HT1080 (cell line): ENCODE measurements at places on chromosomes 4 and X.

- DNase-seq, result peak; percentile 40
Measured at GRCh38 chr4:76745240-76745639, 152.7 kb downstream of the SOWAHB start.

DNA sequence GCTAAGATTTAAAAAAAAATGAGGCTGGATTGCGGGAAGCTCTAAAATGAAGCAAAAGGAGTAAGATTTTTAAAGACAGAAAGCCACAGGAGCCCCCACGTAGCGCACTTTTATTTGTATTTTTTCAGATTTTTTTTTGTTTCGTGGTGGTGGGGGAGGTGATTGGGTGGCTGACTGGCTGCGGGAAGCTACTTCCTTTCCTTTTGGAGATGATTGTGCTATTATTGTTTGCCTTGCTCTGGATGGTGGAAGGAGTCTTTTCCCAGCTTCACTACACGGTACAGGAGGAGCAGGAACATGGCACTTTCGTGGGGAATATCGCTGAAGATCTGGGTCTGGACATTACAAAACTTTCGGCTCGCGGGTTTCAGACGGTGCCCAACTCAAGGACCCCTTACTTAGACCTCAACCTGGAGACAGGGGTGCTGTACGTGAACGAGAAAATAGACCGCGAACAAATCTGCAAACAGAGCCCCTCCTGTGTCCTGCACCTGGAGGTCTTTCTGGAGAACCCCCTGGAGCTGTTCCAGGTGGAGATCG is 908 bp downstream of the PCDH10 start:
- no peak for DNase-seq

- DNase-seq, result peak; percentile 39
Measured at GRCh38 chrX:12563121-12563520, 228.1 kb upstream of the PRPS2 start.

- no peak for DNase-seq
Measured at GRCh38 chrX:115547448-115547847, 13.5 kb upstream of the PLS3 start.

DNA sequence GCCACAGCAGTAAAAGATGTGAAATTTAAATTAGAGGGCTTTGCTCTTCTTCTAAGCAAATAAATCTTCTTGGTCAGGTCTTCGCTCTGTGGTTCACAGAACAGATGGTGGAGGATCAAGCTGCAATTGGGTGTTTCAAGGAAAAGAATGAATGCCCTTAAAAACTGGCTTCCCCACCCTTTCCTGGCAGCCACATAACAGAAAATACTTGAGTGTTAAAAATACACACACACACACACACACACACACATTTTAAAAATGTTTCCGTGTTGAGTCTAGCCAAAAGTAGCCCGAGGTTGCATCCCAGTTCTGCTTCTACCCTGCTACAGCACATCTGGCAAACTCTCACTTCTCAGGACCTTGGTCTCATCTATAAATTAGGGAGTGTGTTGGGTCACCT is 56.7 kb upstream of the FGFBP2 start:
- no peak for DNase-seq

GRCh38 chrX:103878466-103879122 is 46.5 kb upstream of the RAB9B start:
- peak; percentile 79 for DNase-seq

DNA sequence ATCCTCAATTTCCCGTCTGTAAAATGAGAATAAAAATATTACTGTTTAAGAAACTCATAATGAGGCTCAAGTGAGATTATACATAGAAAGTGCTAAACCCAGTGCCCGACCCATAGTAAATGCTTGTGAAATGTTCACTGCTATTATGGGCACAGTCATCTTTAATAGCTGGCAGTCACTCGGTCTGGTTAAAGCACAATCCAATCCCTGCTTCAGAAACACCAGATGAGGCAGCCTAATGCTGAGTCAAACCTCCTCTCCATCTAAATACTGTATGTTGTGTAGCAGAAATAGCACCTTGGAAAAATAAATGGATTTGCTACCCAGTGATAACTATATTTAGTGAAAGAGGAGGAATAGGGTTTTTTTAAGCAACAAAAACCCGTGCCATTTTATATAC is 14.5 kb downstream of the EVC2 start:
- DNase-seq, result no peak

- no peak for DNase-seq
Measured at GRCh38 chr4:152148057-152148456, 387.2 kb upstream of the GATB start.

DNA sequence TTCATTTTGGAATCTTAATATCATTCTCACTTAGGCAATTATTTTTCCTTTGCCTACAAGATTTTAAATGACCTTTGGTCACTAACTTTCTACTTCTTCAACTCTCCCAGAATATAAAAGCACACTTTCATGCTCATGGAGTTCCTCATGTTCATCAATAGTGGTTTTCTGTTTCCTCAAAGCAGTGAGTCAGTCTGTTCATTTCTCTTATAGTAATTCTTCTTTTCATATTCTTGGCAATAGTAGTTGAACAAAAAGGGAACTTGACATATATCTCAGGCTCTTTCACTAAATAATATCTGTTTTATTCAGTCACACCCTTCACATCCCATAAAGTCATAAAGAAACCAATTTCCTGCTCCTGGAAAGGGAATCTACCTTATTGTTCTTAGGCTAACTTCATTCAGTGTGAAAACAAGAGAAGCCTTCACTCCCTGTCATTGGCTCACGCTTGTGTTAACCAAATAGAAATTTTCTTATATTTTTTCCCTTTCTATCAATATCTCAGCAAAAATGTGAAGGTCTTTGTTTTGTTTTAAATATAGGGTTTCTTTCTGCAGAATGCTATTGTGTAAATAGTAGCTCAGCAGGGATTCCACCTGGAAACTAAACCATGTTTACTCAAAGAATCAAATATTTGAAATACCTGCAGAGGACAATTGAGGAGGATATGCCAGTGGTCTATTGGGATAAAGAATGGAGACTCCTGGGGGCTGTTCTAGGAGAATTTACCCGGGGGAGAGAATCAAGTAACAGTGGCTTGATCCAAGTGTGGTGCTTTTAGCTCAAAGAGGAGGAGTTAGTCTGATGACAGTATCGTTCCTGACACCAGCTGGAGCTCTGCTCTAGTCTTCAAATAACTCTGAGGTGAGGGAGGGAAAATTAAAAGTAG is 13.4 kb upstream of the TNIP3 start:
- no peak for DNase-seq

DNA sequence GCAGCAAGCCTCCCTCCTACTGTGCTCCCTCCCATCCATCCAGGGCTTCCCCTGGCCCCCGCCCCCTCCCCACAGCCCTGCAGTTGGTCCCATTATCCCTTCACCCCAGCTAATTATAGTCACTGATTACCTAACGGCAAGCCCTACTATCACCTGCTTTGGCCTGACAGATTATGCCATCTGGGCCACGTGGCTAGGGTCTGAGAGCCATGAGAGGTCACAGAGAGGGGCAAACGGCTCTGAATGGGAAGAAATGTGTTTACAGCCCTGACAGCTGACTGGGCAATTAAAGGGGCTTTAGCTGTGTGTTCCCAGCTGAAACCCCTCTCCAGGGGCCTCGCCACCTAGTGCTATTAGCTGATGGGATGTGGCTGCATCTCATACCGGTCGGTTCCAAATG is 134.4 kb upstream of the CPEB2 start:
- no peak for DNase-seq
